ENCODE measurements at places on chromosomes 16 and 17. TPM values are rescaled to one million over a fixed set of nuclear protein-coding genes. Genes with fewer than 3 reads are reported as not detected.

Gene SMYD4
- total RNA-seq, result 9.5 TPM

Gene YBX2
- total RNA-seq, result under 0.01 TPM

Gene TBC1D3H
- not detected for total RNA-seq

Gene TMEM106A
- 0.99 TPM for total RNA-seq

Gene ZPBP2
- not detected for total RNA-seq

Gene ASPA
- not detected for total RNA-seq

Gene COX6A2
- total RNA-seq, result not detected

Gene CCDC92B
- not detected for total RNA-seq

Gene SLC38A8
- not detected for total RNA-seq

Gene PRKCB
- total RNA-seq, result not detected

Gene CTRB1
- total RNA-seq, result not detected

Gene TMEM256
- 232 TPM for total RNA-seq

Gene TNFSF13
- total RNA-seq, result 0.65 TPM

Gene MSLN
- total RNA-seq, result 0.20 TPM

Gene MMP2
- total RNA-seq, result 24.4 TPM

Gene PLD6
- total RNA-seq, result 2.8 TPM

Gene FOXJ1
- not detected for total RNA-seq

Gene CLEC10A
- total RNA-seq, result 1.7 TPM

Gene KRTAP4-4
- not detected for total RNA-seq

Gene TPSG1
- total RNA-seq, result not detected

Gene SALL1
- under 0.01 TPM for total RNA-seq

Gene CCL1
- not detected for total RNA-seq

Gene CD79B
- 1.5 TPM for total RNA-seq

Gene DEXI
- 62.3 TPM for total RNA-seq

Gene TMED6
- total RNA-seq, result not detected

Gene ALKBH5
- 70.6 TPM for total RNA-seq

Gene TPPP3
- not detected for total RNA-seq

Gene RHBDF1
- 12.6 TPM for total RNA-seq

Gene DPEP3
- 0.20 TPM for total RNA-seq

Gene EVI2A
- 0.87 TPM for total RNA-seq

Gene RAB11FIP4
- not detected for total RNA-seq

Gene KRT39
- total RNA-seq, result not detected

Gene NFATC2IP
- total RNA-seq, result 21.0 TPM

Gene KATNIP
- 10.5 TPM for total RNA-seq

Gene SHISA9
- total RNA-seq, result not detected

Gene ALOXE3
- not detected for total RNA-seq

Gene KRT25
- not detected for total RNA-seq

Gene C17orf107
- 1.6 TPM for total RNA-seq

Gene ATMIN
- total RNA-seq, result 38.3 TPM

Gene AARS1
- total RNA-seq, result 148 TPM

Gene JPH3
- 0.65 TPM for total RNA-seq

All from lung microvascular endothelial cell (primary cell).